ENCODE measurements at places on chromosomes 13 and 19.

DNA sequence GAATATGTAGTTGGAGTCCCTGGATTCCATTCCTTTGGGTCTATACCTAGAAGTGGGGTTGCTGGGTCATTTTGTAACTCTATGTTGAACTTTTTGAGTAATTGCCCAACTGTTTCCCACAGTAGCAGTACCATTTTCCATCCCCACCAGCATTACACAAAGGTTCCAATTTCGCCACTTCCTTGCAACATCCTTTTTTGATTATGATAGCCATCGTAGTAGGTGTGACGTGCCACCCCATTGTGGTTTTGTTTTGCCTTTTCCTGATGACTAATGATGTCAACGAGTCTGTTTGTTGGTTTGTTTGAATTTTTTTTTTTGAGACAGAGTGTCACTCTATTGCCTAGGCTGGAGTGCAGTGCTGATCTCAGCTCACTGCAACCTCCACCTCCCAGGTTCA is 3.3 kb upstream of the PEX11G start:
- DNase-seq, result peak; percentile 74

DNA sequence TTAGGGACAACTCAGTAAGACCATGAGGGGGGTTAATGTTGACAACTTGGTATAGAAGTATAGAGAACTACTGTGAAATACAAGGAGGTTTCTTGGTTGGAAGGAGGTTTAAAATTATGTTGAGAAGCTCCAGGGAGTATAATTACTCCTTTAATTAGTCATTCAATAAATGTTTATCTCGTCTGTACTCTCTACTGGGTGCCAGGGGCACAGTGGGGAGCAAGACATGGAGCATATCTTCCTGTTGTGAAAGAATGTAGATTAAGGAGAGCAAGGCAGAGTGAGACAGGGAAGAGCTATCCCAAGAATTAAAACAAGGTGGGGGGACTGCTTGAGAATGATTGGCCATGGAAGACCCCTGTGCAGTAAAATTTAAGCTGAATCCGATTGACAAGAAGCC is 33.7 kb upstream of the TDRD3 start:
- no peak for DNase-seq

GRCh38 chr13:113765564-113765910 is 6.5 kb downstream of the TMEM255B start:
- no peak for DNase-seq

DNA sequence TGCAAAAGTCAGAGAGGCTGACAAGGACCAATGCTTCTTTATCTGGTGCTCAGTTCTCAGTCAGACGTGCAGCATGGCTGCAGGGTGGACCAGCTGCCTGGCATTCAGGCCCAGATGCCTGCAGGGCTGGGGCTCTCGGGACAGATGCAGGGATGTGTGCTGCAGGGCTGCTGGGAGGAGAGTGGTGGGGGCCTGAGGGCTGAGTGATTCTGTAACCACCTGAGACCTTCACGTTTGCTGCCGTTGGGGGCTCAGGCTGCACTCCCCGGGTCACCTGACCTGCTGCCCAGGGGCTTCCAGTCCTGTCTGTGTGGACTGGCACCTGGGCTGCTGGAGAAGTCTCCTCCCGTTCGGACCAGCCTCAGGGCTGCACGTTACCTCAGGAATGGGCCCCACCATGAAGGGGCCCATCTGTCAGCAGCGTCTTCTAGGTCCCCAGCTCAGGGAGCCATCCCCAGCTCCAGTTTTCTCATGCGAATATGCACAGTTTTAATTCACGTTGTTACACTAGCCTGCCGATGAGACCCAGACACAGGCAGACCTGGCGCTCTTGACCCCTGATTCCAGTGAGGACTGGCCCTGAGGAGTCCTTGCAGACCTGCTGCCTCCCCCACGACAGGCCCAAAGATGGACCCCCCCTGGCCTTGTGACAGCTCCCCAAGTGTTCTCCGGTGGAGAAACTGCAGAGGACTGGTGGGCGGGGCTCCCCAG is 16.9 kb downstream of the KCTD15 start:
- DNase-seq, result no peak

DNA sequence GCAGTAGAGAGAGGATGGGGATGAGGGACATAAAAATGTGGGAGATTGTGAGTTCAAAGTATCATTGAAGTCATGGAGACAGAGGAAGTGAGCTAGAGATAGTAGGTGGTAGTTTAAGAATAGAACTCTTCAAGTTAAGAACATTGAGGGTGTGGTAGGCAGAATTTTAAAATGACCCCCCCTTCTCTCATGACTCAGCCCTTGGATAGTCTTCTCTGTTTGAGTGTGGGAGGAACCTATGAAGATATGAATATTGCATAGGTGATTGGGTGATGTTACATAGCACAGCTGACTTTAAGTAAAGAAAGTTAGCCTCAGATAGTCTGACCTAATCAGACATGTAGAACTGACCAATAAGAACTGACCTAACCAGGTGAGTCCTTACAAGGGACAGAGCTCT is 418.6 kb downstream of the FOXO1 start:
- no peak for DNase-seq

GRCh38 chr13:33119856-33120543 is 103.8 kb downstream of the KL start:
- DNase-seq, result no peak

DNA sequence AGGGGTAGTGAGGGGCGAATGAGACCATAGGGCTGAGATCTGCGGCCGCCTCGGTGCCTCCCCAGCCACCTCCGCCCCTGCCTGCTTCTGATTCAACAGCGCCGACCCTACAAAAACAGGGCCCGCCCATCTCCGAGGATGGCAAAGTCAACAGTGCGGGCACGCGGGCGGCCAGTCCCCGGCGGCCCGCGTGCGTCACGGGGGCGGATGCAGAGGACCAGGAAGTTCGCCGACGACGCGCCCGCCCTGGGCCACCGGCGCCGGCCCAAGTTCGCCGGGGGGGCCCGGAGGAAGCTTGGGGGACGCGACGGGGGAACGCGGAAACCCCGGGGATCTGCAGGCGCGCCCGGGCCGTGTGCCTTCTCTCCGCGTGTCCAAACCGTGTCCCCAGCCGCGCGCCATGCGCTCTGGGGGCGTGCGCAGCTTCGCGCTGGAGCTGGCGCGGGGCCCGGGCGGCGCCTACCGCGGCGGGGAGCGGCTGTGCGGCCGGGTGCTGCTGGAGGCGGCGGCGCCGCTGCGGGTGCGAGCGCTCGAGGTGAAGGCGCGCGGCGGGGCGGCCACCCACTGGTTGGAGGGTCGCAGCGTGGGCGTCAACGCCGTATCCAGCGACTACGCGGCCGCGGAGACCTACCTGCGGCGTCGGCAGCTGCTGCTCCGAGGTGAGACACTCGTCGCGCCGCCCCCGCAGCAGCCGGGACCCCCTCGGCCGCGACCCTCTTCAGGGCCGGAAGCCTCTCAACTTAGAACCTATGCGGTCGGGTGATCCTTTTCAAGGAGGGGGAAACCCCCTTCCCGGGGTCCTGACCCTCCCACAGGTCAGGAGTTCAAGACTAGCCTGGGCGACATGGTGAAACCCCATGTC is 6.8 kb upstream of the ARRDC2 start:
- peak; percentile 86 for DNase-seq

- DNase-seq, result no peak
Measured at GRCh38 chr13:74273581-74273980, 139.4 kb upstream of the KLF12 start.

- DNase-seq, result no peak
Measured at GRCh38 chr13:20869540-20869939, 33.0 kb downstream of the XPO4 start.

- DNase-seq, result no peak
Measured at GRCh38 chr19:5857203-5858081, 6.2 kb upstream of the FUT3 start.

GRCh38 chr19:41366089-41366488 is 2.1 kb upstream of the B9D2 start:
- DNase-seq, result no peak

GRCh38 chr13:105406551-105406950 is 1128.9 kb downstream of the EFNB2 start:
- no peak for DNase-seq

DNA sequence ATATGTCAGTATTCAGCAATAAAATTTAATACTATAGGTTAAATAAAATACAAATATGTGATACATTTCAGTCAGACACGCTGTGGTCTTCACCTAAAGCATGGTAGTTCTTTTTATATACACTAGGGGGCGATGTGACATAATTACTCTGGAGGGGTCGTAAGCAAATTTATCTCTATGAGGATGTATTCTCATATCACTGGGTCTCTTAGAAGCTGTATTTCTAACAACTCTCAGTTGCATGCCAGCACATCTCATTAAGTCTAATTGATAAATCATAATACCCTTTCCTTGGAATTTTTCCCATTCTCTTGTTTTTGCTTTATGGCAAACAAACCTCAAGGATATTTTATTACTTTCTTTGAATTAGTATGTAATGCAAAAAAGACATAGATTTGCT is 3.9 kb upstream of the PCDH17 start:
- no peak for DNase-seq

GRCh38 chr13:74226791-74227475 is 92.7 kb upstream of the KLF12 start:
- DNase-seq, result no peak

DNA sequence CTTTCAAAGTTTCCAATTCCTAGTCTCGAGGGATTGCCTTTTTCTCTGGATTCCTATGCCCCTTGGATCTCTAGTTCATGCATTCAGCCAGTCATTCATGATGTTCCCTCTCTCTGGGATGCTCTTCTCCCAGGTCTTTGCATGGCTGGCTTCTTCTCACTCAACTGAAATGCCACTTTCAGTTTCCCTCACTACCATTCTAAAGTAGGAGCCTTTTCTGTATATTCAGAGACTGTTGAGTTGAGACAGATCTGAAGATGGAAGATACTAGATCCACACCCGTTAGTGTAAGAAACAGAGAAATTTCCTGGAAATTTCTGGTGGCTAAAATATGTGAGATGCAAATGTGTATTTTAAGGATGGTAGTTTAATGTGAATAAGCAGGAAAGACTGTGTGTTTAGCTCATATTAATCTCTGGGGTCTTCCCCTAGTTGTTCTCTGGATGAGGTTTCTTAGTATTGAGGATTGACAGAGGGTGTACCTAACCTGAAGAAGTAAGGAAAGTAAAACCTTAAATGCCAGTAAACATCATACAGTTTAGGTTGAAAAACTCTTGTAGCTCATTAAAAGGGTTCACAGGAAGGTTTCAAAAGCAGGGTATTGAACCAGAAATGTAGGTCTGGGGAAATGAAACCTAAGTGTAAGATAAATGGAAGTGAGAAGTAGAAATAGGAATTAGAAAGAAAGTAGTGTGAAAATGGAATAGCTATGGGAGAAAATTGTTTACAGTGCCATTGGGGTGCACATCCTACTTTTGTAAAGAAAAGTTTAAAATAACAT is 331.3 kb downstream of the NDFIP2 start:
- no peak for DNase-seq

GRCh38 chr13:99354371-99354951 is 47.3 kb upstream of the GPR183 start:
- DNase-seq, result no peak

DNA sequence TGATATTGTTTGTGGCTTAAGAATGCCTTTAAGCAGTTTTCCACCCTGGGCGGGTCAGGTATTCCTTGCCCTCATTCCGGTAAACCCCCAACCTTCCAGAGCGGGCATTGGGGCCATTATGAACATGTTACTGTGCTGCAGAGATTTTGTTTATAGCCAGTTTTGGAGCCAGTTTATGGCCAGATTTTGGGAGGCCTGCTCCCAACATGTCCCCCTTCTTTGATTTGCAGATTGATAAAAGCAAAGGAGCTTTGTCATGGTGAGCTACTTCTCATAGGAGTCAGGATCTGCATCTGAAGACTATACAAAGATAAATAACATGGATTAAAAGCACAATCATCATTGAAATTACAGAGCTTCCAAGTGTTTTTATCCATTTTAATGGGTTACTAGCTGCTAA is 36.9 kb upstream of the ZNF562 start:
- no peak for DNase-seq

DNA sequence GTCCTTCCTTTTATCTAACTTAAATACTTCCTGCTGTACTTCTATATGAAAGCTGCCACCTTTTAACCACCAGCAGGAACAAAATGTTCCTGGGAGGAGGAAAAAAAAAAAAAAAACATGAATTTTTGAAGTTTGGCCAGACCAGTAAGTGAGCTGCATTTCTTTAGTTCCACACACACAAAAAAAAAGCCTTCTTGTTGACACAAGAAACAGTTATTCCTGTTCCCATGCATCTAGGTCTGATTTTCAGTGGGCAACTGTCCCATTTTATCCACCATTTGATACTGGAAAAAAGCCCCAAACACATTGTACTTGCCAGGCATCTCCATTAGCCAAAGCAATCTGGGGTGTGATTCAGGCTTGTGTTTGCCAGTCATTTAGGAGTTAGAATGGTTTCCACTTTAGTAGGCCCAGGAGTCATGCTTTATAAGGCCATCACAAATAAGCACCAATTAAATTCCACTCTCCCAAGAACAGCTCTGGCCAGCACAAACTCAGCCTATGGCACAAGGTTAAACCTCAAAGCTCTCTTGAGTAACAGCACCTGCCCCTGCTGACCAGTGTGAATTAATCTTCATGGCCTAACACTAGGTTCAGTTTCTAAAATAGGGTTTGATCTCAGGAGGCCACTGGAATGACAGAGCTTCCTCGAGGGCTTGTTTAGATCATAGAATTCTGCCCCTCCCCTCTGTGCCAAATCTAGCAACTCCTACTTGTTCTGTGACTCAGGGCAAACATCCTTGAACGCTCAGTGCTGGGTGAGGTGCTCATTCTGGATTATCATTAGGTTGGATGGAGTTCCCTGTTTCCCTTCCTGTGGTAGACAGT is 67.1 kb downstream of the NUFIP1 start:
- no peak for DNase-seq

DNA sequence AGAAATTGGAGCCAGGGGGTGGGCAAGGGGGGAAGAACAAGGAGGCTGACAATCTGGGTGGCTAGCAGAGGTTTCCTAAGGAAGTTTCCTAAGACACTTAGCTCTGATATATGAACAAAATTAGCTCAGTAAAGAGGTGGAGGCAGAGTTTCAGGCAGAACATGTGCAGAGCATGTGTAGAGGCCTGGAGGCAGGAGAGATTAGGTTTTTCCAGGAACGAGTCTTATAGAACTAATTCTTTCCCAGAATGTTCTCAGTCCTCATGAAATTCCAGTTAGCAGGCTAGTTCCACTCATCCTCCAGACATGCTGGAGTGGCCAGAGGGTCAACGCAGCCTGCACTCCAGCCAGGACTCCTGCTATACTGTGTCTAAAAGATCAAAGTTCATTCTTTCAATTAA is 184.7 kb downstream of the LACC1 start:
- DNase-seq, result no peak

DNA sequence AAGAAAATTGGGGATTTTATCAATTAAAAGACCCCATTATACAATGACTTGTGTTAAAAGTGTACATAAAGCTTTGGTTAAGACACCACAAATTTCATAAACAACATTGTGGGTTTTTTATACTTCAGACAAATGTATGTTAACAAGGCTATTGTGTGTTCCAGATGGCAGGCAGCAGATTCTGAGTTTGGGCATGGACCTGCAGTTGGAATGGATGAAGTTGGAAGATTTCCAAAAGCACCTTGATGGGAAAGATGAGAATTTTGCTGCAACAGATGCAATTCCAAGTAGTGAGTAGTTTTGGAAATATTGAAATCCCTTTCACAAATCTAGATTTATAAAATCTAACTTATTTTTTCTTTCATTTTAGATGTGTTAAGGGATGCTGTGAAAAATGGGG is 25.4 kb downstream of the MPHOSPH8 start:
- DNase-seq, result no peak

All from NK-92 treated with Interleukin-12 subunit alpha and Interleukin-12 subunit beta, amount 100 ng/mL, for 24 hours (cell line).